ENCODE measurements at places on chromosomes 3 and 15.

GRCh38 chr3:4358273-4358672, 55.1 kb downstream of the SETMAR start:
- no peak for DNase-seq

DNA sequence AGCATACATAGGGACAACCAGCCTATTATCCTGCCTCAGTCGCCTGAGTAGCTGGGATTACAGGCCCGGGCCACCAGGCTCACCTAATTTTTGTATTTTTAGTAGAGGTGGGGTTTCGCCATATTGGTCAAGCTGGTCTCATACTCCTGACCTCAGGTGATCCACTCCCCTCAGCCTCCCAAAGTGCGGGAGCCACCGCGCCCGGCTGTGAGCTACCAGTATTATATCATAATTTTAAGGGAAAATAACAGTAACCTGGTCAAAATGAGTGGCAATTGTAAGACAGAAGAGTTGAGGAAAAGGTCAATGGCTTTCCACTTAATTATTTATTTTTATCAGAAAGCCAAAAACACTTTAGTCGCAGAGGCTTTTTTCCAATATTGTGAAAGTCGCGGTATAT, 652.6 kb upstream of the BCHE start:
- no peak for DNase-seq

- DNase-seq: no peak
Observed at GRCh38 chr15:76138436-76138835, 78.7 kb downstream of the TMEM266 start.

GRCh38 chr3:71305231-71306206, 278.0 kb downstream of the FOXP1 start:
- peak; percentile 41 for DNase-seq

GRCh38 chr3:65971293-65972252, 67.1 kb downstream of the MAGI1 start:
- no peak for DNase-seq

DNA sequence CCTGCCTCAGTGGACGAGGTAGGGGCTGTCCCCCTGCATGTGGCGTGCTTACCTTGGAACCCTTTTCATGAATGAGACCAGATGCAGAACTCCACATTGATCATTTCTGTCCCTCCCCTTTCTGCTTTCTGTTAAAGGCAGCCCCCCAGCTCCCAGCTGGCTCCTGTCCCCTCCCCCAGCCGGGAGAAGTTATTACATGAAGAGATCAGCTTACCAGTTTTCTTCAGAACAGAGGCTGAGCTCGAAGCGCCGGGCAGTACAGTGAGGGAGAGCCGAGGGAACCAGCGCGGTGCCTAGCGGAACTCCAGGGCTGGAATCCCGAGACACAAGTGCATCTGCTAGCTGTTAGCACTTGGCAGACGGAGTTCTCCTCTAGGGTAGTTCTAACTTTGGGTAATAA, 263.3 kb upstream of the NR2E3 start:
- DNase-seq: no peak

DNA sequence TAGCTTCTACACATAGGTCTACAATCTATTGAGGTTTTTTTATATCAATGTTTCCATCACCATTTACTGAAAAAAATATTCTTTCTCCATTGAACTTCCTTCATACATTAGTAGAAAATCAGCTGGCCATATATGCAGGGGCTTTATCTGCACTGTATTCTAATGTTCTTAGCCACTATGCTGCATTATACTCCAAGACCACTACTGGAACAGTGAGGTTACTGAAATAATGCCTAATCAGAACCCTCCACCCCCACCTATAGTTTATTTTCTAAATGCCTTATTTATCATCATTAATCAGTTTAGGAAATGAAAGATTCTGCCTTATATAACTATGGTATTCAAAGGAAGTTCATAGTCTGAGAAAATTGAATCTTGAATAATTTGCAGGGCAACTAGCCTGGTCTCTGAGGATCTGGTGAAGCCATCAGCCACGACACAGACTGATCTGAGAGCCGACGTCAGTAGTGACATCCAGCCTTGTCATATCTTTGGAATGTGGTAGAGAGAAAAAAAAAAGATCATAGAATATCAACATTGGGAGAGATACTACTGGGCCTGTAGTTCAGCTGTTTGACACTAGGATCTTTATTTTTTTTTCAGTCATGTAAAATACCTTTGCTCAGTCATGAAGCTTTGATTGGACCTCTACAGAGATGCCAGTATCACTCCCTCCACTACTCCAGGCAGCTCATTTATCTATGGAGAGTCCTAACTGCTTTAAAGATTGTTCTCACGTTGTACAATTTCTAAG, 66.6 kb downstream of the P3H2 start:
- no peak for DNase-seq

GRCh38 chr15:93345981-93346380, 257.0 kb upstream of the RGMA start:
- DNase-seq: no peak

DNA sequence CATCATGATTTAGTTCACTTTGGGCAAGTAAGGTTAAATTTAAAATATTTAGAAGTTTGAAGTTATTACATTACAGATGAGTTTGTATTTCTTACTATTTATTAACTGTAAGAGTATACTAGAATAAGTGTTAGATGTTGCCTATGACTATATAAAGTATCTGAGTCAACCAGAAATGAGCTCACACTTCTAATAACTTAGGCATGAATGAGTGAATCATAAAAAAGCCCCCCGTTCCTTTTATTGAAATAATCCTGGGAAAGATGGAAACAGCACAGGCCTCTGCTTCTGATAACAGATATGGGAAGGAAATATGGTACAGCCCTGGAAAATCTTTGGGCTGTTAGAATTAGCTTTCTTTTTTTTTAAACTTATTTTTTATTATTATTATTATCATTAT, 66.6 kb upstream of the TGFBR2 start:
- DNase-seq: no peak

DNA sequence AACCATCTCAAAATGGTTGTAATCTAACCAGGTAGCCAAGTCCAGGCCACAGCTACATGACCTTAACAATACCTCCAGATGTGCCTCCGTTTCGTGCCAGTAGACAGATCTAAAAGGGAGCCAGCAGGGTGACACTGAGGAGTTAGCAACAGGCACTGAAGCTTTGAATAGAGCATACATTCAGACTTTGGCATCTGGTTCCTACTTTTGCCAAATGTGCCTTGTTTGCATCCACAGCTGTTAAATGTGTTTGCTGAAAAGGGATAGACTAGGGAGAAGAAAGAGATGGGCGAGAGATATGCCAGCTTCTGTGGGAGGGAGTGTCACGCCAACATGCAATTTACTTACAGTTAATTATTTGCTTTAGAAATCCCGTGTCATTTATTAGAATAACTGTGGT, 1433.9 kb upstream of the CADM2 start:
- DNase-seq: no peak

- DNase-seq: no peak
Observed at GRCh38 chr3:69354948-69355347, 30.9 kb downstream of the FRMD4B start.

- DNase-seq: peak; percentile 11
Observed at GRCh38 chr3:161540594-161540993, 44.0 kb downstream of the OTOL1 start.

DNA sequence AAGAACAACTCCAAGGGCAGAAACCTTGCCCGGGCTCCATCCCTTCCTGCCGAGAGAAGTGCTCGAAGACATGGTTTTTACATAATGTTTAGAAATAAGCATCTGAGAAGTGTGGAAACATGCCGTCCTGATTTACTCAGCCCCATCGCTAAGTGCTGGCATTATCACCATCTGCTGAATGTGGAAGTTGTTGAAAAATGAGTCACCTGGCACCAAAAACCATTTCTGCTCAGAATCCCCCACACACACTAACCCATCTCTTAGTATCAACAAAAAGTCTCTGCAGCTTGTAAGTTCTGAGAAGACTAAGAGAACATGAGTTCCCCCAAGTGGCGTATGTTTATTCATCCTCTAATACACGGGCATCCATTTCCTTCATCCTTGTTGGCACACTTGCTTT, 51.0 kb upstream of the ARL8B start:
- DNase-seq: peak; percentile 30

DNA sequence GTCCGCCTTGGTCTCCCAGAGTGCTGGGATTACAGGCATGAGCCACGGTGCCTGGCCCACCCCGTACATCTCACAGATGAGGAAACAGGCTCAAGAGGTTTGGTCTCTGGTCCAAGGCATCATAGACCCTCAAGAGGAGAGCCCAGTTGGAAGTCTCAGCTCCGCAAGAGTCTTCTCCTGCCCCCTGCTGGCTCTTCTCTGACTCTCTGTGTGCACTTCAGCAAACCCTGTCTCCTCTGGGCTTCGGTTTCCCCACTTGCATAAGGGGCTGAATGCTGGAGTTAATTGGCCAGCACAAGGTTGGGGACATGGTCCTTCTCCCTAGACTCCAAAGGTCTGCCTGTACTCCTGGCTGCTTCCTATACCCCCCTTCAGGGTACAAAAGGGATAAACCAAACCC, 3.9 kb downstream of the MST1R start:
- peak; percentile 31 for DNase-seq

DNA sequence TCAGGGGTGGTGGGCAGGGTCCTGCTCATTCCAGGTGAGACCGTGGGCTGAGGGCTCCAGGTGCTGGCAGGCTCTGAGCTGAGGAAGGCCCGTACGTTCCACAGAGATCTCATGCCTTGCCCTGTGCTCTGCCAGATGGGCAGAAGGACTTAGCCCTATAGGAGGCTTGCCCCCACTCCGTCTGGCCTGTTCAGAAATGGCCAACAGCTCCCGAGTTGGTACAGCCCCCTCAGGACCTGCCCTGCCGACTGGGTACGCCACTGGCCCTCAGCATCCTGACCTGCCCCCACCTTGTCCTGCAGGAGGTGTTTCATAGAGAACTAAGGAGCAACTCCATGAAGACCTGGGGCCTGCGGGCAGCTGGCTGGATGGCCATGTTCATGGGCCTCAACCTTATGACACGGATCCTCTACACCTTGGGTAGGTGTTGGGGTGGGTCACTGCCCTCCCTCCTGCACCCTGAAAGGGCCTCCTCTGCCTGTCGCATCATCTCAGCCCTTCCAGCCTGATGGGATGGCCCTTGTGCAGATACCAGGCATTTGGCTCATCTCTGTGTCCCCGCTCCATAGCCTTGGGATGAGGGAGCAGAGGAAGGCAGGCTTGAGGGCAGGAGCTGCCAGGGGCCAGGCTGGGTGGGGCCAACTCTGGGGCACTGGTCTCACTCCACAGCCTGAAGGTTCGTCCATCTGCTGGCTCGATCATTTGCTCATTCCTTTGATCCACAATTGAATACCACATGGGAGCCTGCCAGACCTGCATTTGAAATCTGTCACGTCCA, 14.2 kb downstream of the TMEM43 start:
- no peak for DNase-seq

- DNase-seq: no peak
Observed at GRCh38 chr3:64494526-64494925, 193.3 kb downstream of the ADAMTS9 start.

DNA sequence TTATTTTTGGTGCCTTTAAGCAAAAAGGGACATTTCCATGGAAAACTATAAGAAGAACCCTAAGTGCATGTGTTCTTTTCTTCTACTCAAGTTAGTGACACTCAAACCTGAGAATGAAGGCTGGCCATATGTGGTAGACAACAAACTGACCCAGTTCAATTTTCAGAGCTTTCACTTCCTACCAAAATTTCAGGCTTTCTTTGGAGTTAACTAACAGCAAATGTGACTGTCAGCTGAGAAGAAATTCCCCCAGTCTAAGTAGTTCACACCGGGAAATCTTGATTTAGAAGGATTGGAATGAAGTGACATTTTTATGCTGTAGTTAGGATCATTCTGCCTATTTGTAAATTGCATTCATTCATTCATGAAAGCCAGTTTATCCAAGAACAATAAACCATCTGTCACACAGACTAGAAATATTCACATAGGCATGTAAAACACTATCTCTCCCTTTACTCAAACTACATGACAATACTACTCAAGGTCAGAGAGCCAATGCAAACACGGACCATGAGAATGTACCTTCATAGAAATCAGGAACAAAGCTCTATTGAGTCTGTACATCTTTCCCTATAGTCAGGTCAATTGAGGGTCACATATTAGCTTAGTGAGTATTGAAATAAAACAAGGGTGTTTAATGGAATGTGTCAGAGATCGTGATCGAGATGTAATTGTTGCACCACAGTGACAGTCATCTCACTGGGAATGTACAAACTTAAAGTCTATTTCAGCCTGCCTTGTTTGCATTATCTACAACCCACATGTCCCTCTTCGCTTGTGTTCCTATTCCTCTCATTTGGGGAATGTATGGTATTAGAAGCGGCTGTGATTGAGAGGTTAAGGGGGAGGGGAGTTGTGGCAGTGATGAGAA, 113.8 kb upstream of the TGFBR2 start:
- no peak for DNase-seq

DNA sequence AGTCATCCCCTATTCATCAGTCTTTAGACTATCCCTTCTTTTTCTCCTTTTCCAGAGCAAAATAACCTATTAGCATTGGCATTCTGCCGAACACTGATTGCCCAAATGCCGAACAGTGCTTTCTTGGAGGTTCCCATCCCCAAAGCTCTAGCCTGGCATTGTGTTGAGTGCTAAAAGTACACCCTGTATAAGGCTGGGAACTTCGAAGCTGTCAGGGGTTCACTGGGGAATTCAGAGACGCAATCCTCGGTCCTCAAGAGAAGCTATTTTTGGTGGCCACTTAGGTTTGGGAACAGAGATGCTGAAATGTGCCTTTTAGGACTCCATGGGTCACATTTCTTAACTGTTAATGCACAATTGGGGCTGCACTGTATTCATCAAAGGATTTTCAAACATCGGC, 8.4 kb downstream of the FRMD5 start:
- no peak for DNase-seq

- no peak for DNase-seq
Observed at GRCh38 chr3:146308682-146309081, 57.8 kb upstream of the PLSCR4 start.

GRCh38 chr15:60634815-60635214, 155.9 kb upstream of the ICE2 start:
- DNase-seq: peak; percentile 60

GRCh38 chr3:50138266-50139200, 16.6 kb upstream of the SEMA3F start:
- no peak for DNase-seq

DNA sequence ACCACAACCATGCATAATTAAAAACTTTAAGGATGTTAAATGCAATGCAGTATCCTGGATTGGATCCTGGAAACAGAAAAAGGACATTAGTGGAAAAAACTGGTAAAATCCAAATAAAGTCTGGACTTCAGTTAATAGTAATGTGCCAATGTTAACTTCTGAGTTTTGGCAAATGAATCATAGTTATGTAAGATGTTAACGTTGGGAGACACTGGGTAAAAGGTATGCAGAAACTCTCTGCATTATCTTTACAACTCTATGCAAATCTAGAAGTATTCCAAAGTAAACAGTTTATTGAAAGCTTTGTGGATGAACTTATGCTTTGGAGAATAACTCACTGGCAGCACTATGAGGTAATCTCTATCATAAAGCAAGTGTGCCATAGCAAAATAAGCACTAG, 357.4 kb downstream of the RORA start:
- DNase-seq: no peak

DNA sequence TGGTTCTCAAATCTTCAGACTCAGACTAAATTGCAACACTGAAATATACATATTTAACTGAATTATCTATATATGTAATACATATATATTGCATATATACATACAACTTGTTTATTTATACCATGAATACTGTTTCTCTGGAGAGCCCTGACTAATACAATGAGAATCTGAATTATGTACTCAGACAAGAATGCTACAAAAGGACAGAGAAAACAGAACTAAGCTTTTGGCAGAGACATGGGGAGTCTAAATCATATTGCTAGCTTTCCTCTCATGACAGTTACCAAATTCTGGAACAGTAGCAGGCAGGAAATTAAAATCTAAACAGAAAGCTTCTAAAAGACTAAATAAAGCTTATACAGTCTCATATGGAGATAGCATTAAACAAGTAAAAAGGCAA, 142.4 kb upstream of the KCNMB2 start:
- no peak for DNase-seq
